Activated CD4-positive, alpha-beta T cell treated with anti-CD3 and anti-CD28 coated beads, Interleukin-2, amount 50 U/mL, for 1 hour (primary cell): ENCODE measurements at places on chromosomes 1 and 21.

- DNase-seq, result no peak
These were observed 30.5 kb upstream of the B3GALT2 start for GRCh38 chr1:193216920-193217319.

DNA sequence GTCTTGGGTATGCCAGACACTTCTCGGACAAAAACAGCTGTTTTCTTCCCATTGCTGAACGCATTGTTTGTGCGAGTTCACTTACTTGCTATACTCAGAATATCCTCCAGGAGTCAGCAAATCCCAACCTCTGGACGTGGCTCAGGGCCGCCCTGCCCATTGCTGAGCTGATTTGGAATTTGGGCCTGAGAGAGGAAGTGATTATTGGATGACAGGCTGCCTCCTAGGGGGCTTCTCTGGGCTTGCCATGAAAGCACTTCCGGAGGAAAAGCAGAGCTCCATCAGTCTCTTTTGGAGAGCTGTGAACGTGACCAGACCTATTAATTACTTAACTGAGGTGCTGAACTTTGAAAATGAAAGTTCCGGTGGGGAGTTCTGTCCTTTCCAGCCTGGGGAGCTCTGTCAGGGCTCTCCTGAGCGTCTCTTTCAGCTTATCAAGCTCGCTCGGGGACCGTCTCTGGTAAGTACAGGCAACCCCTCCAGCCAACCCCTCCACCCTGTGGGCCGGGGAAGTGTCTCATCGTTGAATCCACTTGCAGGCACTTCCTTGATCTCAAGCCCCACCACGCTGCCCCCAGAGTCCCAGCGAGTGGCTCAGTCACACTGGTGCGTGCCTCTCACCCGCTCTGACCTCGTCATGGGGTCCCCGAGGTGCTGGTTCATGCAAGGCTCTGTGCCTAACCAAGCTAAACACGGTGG, 76.9 kb downstream of the CLIC6 start:
- DNase-seq, result peak; percentile 27

DNA sequence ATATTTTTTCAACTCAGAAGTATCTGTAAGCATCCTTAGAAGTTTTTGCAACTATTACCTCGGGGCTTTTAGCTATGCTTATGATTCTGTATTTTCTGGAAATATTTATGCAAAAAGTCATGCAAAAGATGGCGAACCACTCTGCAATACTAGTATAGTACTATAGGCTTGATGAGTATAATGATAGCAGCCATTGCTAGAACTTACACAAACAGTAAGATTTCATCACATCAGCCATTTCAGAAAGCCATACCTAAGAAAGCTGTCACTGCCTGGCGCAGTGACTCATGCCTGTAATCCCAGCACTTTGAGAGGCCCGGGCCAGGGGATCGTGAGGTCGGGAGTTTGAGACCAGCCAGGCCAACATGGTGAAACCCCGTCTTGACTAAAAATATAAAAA, 227.1 kb downstream of the LRRC7 start:
- DNase-seq, result no peak

- peak; percentile 62 for DNase-seq
These were observed at the start of gene RHOU for GRCh38 chr1:228734881-228735801. Gene RHOU (plus strand): TSS chr1:228735479. CDS start chr1:228735743, 264 bp downstream.

GRCh38 chr1:228861832-228862180, 126.5 kb downstream of the RHOU start:
- DNase-seq, result no peak

DNA sequence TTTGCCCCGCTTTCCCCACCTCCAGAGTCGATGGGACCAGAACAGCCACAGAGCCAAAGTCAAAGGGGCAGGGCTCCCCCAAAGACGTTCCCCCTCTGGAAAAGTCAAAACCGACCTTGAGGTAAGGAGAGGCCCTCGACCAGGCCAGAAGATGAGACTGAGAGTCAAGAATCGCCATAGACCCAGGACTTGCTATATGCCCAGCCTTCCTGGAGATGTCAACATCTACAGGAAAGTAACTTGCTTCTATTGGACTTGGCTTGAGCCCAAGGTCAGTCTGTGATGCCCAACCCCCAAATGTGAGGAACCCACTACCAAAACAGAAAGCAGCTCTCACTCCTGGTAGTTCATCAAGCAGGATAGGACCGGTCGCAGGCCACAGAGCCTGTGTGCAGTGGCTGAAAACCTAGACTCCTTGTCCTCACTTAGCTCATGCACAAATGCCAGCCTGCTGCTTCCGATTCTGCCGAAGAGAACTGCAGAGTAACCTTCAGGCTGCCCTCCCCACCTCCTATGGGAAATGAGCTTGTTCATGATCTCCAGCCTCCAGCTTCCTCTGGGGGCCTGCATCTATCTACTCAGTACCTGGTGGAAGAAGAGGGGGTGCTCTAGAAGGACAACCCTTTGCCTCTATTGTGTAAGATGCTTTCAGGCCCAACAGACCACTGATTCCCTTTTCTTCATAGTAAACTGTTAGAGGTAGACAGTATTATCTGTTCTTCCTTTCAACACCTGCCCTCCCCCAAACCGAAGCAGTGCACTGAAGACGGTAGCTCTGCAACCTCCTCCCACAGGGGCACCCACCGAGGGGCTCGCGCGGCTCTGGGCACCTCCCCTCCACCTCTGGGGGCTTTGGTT, 1.4 kb downstream of the ACOT7 start:
- DNase-seq, result no peak

DNA sequence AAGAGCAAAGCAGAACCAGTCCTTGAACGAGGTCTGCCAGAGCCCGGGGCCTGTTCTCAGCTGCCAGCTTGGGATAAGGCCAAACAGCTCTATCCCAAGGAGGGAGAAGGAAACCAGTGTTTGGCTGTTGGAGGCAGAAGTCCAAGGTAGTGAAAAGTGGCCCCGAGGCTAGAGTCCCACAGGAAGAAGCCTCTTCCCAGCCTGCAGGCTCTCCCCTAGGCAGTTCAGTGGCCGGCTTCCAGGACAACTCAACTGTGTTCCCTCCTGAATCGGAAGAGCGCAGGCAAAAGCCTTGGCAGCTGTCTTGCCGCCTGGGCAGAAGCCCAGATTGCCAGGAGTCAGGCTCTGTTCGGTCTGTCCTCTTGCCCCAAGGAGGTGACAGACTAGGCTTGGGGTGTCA, 19.3 kb downstream of the QSOX1 start:
- DNase-seq, result no peak

GRCh38 chr1:17588048-17588871, 48.8 kb downstream of the ARHGEF10L start:
- DNase-seq, result no peak

DNA sequence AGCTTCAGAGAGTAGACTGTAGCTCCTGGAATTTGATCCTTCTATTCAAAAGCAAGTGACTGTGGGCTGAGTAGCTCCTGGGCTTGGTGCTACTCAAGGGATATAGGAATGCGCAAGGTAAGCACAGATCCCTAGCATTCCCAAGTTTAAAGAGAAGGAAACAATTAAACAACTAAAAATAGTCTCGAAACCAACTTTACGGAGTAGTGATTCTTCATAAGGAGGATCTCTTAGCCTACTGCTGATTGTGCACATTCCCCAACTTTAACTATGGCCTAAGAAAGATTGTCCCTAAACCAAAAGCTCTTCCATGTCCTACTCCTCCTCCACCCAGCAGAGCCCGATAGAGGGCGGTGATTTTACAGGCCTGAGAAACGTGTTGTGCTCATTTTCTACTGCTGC, 226.5 kb upstream of the CAMK1G start:
- DNase-seq, result no peak

- DNase-seq, result peak; percentile 18
These were observed 1.3 kb upstream of the SLC16A1 start for GRCh38 chr1:112957133-112957812.

GRCh38 chr1:89360716-89361115, 3.1 kb upstream of the GBP6 start:
- DNase-seq, result no peak

DNA sequence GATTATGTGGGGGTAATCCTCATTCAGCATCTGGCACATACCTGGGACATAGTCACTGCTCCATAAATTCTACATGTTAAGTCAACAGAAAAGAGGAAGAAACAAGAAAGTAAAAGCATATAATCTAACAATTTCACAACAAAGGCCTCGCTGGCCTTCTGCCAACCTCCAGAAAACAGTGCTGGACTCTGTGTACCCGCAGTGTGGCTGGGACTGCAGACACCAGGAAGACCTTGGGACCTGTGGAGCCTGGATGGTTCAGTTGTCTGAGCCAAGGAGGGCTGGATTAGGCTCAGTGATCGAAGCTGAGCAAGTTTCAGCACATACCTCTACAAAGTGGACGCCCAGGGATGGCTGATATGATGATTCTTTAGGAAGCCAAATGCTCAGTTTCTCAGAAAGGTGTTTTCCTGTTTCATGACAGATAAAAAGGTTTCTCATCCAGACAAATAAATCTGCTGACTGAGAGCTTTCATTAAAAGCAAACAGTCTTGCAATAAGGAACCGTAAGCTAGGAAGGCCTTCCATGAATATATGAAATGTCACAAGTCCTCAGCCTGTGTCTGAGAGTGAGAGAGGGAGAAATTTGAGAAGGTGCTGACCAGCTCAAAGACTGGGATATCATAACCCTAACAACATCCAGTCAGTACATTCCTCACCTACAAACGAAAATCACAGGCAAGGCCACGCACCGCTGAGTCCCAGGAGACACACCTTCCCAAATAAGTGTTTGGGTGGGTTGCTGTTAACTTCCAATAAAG, 48.4 kb downstream of the CAPZB start:
- DNase-seq, result no peak

DNA sequence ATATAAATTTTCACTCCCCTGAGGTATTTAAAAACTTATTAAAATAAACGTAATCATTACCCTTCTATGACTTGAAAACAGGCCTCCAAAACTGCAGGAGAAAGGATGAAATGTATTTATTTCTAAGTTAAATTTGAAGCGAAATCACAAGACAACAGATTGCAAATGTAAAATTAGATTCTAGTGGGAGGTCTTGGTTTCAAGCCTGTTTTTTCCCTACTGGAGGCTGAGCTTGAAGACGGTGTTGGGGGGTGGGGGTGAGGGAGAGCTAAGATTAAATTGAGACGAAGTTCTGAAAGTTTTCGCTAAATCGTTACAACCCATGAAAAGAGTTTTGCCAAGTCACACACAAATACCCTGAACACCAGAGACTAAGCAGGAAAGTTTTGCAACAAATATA, 68.2 kb downstream of the TIAM1 start:
- no peak for DNase-seq

DNA sequence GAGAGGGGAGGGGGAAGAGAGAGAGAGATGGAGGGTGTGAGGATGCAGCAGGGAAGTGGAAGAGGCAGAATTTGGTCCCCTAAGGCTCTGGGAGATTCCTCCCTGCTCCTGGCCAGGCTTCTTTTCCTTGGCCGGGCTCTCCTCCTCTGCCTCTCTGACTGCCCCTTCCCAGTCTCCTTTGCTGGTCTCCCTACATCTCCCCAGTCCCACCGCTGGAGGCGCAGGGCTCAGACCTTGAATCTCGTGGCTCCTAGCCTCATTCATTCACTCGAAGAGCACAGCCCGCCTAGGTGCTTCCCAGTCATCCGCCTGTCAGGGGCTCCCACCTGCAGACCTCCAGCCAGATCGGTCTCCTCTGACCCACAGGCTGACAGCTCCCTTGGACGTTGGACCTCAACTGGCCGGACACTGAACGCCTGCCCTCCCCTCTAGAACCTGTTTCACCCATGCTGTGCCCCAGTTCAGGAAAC, 76.5 kb downstream of the VWA5B1 start:
- DNase-seq, result no peak

DNA sequence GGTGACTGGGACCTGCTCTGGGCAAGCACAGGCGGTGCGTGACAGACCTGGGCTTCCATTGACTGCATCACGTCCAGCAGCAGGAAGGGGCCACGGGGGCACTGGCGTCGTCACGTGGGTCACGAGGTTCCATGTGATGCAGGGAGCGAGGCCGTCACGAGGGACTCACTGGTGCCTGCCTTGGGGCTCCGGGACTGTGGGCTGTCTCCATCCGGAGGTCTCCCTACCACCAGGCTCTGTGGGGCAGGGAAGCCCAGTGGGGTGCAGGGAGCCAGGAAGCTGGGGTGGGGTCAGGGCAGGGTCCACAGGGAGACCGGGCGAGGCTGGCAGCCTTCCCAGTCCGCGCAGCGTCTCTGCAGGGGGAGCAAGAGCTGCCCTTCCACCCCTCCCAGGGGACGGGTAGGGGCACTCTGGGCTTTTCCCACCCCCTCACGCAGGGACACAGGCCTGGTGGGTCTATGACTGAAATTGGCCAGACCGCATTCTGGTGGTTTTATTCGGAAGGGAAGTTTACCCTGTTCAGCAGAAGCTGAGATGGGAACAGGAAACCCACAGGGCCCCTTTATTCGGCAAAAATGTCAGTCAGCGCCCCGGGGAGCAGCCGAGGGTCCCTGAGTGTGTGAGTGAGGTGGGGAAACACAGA, 416 bp upstream of the TNFRSF14 start:
- peak; percentile 60 for DNase-seq

DNA sequence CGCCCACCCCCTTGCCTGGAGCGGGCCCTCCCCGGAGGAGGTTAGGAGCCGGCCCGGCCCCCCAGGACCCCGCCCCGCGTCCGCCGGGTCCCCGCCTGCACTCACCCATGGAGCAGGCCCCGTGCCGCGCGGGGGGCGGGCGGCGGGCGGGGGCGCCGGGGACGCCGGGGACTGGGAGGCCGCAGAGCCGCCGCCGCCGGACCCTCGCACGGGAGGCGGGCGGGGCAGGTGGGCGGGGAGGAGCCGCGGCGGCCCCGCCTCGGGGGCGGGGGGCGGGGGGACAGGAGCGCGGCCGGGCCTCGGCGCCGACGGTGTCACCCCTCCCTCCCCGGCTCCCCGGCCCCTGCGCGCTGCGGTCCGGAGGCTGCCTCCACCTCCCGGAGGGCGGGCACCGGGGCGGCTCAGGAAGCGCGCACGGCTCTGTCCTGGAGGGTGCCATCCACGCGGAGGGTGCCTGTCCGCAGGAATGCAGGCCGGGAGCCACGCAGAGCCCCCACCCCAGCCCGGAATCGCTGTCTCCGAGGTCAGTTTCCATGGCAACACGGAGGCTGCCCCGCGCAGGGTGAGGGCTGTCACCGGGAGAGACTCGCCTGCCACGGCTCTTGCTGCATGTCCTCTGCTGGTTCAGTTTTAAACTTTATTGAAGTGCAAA, 5.9 kb upstream of the PLEKHG5 start:
- DNase-seq, result peak; percentile 53

DNA sequence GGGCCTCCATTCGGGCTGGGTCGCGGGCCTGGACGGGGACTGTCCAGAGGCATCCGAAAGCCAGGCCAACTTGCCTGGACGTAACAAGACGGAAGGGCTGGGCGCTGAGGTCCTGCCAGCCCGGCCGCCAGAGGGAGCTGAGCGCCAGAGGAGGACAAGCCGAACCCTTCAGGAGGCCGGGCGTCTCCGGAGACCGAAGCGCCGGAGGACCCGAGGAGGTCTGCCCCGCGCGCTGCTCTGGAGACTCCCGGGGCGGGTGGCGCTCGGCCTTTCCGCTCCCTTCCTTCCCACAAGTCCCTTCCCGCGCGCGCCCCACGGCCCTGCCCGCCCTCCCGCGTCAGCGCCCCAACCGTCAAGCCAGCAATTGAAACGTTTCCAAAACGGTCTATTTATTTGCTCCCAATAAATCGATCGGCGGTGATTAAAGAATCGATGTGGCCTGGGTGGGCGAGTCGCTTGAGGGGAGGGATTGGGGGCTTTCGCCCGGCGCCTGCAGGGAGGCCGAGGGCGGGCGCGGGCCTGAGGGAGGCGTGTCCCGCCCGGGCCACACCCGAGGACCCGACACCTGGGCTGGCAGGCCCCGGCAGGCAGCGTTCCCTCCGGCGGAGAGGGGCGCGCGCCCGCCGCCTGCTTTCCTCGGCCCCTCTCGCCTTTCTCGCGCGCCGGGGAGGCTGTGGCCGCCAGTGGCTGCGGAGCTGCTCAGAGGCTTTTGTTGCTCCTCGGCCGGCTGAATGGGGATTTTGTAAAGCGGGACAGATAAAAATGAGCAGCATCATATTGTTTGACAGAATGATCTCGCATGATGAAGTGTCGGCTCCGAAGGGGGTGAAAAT, 5.2 kb upstream of the FOXD3 start:
- DNase-seq, result peak; percentile 41

GRCh38 chr1:216815260-216816131, 92.3 kb upstream of the ESRRG start:
- no peak for DNase-seq
